ENCODE measurements at places on chromosomes 5 and 9.

DNA sequence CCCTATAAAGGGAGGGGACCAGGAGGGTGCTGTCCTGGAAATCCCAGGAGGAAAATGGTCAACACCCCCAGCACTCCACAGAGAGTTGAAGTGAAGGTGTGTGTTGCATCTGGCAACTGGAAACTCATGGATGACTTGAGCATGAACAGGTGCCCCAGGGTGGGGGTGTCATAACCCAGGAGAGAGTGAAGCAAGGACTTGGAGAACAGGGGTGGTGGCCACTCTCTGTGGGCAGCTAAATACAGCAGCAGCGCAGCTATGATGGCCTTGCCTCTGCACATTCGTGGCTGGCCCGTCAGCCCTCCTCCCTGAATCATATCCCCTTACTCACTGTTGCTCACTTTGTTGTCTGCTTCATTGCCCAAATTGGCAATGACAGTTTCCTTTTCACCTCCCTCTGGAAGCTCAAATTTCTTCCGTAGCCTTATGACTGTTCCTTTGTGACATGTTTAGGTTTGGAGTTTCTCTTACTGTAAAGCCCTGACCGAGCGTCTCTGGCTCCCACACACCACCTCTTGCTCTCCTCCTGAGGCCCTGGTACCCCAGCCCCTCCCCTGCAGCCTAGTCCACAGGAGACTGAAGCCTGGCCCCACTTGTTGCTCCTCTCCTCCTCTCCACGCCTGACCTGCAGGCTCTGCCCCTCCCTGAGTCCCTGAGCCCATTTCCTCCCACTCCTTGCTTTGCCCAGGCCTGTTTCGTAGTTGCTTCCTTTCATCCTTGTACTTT lies 185.8 kb downstream of the CD180 start:
- peak; percentile 20 for DNase-seq

- no peak for DNase-seq
Observed at GRCh38 chr5:67880876-67881275, 334.7 kb upstream of the PIK3R1 start.

DNA sequence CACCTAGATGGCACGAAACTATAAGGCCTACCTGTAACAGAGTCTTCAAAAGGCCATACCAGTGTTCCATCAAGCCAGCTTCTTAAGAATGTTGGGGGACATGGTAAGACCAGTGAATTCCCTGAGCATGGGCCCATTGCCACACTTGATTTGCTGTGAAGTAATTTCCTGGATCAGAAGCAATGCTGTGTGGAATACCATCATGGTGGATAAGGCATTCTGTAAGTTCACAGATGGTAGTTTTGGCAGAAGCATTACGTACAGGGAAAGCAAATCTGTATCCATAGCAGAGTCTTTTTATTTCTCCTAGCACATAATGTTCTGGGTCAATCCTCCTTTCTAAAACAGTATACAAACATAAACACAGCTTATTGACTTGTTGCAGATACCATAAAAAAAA lies 89.1 kb upstream of the MAST4 start:
- no peak for DNase-seq

DNA sequence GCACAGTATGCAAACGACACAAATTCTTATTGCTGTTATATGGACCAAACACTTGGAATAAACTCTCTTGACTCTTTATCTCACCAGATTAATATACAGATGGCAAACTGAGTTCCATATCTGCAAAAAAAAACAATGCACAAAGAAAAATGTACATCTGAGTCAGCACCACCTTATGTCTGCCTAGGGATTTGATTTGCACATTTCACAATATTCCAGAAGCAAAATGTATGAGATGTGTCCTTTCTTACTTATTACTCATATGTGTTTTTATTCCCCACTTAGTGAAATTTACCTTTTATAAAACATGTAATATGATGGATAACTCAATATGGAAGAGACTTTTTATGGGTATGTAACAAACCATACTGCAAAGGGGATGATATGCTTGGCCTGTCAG lies 236.9 kb downstream of the GLIS3 start:
- no peak for DNase-seq

DNA sequence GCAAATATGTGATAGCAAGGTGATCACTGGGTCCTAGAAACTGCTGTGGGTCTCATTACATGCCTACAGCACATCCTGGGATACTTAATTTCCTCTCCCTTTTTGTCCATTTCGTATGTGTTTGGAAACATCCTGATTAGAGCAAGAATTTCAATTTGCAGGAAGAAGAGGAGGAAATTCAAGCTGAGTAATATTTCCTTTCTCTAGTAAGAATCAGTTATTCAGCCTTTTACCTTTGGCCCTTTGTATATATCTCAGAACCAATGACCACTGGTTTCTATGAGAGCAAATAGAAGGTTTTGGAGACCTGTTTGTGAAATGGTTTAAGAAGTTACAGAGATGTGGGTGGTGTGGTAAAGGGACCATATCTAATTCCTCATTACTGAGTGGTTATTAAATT lies 171.6 kb downstream of the RMI1 start:
- DNase-seq, result peak; percentile 55

DNA sequence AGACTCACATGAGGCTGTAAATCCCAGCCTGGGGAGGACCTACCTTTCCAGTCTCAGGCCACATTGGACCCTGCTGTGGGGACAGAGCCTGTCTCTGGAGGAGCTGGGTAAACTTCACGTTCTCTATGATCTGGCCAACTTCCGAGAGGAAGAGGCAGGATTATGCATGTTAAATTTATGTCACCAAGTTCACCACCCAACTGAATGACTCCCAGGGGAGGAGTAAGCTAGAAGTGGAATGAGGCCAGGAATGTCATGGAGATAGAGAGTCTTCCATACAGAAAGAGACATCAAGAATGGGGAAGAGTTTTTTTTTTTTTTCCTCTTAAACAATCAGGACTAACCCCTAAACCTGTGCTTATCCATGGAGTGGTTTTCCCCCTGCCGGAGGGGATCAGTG lies 90.3 kb upstream of the PALM2AKAP2 start:
- DNase-seq, result no peak

DNA sequence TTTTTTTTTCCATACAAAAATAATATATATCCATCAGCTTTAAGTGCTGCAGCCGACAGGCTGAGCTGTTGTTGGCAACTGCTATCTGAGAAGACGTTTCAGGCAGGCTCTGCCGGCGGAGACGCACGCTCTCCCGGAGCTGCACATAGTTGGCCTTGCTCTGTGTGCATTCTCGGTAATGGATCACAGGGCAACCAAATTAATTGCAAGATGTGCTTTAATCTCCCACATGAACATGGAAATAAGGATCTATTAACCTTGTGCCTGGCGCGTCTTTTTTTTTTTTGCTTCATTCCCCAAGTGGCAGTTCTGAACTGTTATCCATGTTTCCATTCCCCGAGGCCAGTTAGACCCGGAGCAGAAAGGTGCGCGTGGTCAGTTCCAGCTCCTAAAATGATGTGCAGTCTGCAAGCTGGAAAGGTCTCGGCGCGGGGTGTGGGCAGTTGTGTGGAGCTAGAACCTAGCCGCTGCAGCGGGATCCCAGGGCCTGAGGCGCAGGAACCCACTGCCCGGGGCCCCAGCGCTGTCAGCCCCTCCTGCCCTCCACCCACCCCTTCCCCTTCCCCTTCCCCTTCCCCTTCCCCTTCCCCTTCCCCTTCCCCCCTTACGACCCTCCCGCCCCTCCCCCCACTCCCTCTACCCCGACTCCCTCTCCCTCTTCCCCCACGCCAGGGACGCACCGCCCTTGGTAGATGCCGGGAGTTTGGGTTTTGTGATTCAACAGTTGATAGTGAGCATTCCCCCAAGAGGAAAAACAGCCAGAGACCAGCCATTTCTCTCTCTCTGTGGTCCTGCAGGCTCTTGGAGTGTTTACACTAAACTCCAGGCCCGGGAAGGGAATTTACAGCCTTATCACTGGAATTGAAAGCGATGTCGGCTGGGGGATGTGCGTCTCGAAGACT lies 137.8 kb downstream of the CEP120 start:
- no peak for DNase-seq

- DNase-seq, result no peak
Observed at GRCh38 chr5:34676416-34676815, 20.3 kb downstream of the RAI14 start.

Measured in NCI-H1092 treated with DMSO at 0.1 percent for 48 hours (cell line).